ENCODE measurements at places on chromosomes 4 and X.
A peak's percentile ranks its signal among the peaks of the same experiment; 100 is the strongest.

- DNase-seq = no peak
These were observed 47.9 kb downstream of the STARD8 start for GRCh38 chrX:68695206-68695845.

DNA sequence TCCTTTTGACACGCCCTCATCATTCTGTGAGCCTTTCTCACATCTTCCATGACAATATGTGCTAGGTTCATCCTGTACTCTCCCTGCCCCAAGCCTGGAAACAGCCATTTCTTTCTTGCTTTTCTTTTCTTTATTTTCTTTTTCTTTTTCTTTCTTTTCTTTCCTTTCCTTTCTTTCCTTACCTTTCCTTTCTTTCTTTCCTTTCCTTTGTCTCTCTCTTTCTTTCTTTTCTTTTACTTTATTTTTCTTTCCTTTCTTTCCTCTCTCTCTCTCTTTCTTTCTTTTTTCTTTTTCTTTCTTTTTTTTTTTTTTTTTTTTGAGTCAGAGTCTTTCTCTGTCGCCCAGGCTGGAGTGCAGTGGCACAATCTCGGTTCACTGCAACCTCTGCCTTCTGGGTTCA lies 14.6 kb downstream of the PPP1R3F start:
- DNase-seq = no peak

- DNase-seq = no peak
These were observed 48.6 kb upstream of the RASSF6 start for GRCh38 chr4:73668782-73669201.

- DNase-seq = no peak
These were observed 214.0 kb upstream of the PSAPL1 start for GRCh38 chr4:7648544-7649395.

DNA sequence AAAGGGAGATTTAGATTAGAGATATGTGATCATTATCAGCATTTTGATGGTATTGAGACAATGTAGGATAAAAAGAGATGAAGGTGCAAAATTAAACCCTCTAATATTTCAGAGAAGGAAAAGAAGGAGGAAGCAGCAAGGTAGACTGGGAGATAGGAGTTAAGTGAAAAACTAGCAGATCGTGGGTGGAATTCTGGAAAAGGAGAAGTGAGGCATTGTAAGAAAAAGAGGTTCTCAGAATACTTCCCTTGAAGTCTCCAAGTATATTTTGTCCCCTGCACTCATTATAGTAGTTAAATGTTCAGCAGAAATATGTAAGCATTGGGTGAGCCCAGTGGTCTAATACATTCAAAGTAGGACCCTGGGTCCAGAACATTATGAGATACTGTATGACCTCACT lies 30.3 kb downstream of the COPS4 start:
- no peak for DNase-seq

DNA sequence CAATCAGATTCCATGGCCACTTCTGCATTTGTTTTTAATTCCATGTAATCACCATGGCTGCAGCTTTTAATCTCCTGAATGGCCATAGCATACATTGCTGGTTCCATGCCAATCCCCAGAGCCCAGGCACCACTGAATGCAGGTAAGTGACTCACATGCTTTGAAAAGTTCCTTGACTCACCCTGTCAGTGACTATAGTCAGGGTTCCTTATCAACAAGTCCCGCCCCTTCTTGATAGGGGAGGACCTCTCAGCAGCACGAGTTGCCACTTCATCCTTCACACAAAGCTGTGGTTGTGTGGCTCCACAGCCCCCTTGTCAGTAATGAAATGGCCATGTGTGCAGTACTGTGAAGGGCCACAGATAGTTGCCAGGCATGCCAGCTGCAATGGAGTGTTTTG lies 516.6 kb downstream of the PPARGC1A start:
- DNase-seq = peak; percentile 11

- DNase-seq = no peak
These were observed at the start of gene ERVMER34-1 for GRCh38 chr4:52750819-52751486. Gene ERVMER34-1, minus strand, starts transcription at chr4:52751425. Its CDS starts 5,905 bp downstream, at chr4:52745520.

GRCh38 chrX:151675121-151675746 lies 20.0 kb upstream of the PRRG3 start:
- DNase-seq = no peak

DNA sequence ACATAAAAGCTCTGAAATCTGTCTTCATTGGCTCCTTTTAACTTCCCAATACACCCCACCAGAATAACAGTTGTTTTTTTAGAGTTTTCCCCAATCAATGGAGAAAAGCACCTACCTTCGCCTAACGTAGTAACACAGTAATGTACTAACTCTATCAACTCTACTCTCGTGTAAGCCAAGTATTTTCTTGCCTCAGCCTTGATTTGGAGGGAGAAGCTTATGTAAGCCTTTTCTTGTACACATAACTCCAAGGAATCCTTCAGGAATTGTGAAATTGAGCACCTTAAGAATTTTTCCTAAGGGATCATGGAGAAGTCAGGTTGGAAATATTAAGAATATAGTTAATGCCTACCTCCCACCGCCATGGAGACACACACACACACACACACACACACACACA lies 181.2 kb downstream of the RAPGEF2 start:
- no peak for DNase-seq

DNA sequence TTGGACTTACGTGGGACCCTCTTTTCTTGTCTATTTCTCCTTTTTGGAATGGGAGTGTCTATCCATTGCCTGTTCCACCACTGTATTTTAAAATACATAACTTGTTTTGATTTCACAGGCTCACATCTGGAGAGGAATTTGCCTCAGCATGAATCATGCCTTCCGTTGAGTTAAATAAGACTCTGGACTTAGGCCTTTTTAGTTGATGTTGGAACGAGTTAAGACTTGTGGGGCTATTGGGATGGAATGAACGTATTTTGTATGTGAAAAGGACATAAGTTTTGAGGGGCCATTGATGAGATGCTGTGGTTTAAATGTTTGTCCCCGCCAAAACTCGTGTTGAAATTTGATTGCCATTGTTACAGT lies 66.2 kb downstream of the BEX3 start:
- DNase-seq = no peak

DNA sequence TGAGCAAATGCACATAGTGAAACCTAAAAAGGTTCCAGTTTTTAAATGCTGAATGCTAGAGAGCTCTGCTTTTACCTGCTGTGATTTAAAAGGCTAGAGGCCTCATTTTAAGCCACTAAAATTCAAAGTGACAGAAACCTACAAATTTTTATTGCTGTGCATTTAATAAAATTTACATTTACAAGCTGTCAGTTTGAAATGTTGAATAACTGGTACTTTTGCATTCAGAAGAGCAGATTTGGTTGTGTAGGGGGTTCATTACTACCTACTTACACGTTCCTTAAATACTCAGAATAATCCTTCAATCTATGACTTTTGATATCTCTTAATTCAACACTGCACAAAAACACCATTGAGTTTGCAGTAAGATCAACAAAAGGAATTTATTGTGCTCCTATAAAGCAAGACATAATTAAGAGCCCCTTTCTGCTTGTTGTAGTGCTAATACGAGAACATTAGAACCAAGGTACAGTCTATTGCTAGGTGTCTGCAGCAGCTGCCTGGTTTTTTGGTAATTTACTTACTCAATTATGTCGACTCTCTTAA lies 27.9 kb downstream of the NKX3-2 start:
- no peak for DNase-seq

- no peak for DNase-seq
These were observed at the start of gene EDNRA for GRCh38 chr4:147480891-147481576. Gene EDNRA, plus strand, starts transcription at chr4:147481097. Its CDS starts 4,585 bp downstream, at chr4:147485682.

GRCh38 chr4:184648054-184648312 lies 1.3 kb downstream of the CASP3 start:
- DNase-seq = no peak

DNA sequence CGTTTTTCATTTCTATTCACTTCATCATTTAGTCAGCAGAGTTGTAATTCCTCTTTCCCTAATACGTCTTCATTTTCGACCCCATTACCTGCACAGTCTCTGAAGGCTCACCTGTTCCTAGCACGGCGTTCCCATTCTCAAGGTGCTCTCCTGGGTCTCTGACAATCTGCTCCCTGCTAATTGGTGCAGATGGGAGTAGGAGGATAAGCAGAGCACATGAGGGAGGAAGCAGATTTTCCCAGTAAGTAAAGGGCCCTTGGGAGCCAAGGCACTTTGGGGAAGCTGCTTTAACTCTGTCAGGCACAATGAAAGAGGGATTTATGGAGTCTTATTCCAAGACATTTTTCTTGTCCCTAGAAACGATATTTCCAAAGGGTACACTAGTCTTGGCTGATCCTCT lies 466.4 kb downstream of the STIM2 start:
- no peak for DNase-seq

GRCh38 chr4:85744950-85745349 lies 270.0 kb downstream of the ARHGAP24 start:
- DNase-seq = no peak

- no peak for DNase-seq
These were observed 297.7 kb upstream of the HAND2 start for GRCh38 chr4:173827707-173828106.

DNA sequence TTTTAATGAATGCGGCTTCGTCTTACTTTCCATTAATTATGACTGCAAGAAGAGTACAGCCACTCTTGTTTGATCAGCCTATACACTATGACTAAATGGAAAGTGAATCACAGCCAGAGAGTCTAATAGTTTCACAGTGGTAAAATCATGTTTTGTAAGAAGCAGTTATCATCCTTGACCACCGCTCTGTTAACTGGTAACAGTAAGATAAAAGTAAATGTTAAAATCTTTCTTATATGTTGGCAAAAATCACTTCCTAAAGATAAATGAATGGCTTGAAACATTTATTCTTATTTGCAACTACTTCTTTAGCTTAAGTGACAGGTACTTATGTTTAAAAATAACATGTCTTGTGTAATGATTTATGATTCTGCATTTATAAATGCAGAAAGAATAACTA lies 13.2 kb downstream of the GALNT7 start:
- DNase-seq = no peak

- DNase-seq = no peak
These were observed 1.6 kb downstream of the RPL10 start for GRCh38 chrX:154399527-154400368.

DNA sequence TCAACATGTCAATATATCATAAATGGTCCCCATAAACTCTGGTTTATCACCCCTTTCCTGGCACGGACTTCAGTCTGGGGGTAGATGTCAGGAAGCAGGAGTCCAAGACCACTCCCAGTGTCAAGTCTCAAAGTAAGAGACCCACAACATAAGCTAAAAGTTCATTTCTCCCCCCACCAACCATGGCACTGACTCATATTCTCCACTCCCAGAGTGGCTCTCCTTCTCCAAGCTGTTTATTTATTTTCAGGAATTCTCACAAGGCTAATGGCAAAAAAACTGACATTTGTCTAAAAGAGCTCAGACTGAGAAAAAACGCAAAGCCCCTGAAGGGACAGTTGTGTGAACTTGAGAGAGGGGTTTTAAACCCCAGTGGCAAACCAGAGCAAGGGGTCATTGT lies 217.0 kb downstream of the RAB28 start:
- DNase-seq = no peak

DNA sequence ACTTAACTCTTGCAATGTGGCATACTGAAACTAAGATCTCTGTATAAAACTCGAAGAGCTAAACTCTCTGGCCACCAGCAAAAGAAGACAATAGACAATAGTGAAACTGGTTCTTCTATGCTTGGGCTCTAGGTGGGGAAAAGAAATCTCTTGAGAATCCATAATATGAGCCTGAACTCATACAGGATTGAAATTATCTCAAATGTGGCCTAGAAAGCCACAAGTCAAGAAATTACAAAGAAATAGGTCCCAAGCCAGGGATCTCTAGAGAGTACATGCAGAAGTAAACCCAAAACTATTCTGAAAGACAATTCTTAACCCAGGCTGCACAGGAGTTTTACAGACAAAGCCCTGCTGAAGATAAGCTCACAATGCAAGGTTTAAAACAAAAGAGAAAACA lies 127.4 kb downstream of the ANAPC10 start:
- DNase-seq = no peak

DNA sequence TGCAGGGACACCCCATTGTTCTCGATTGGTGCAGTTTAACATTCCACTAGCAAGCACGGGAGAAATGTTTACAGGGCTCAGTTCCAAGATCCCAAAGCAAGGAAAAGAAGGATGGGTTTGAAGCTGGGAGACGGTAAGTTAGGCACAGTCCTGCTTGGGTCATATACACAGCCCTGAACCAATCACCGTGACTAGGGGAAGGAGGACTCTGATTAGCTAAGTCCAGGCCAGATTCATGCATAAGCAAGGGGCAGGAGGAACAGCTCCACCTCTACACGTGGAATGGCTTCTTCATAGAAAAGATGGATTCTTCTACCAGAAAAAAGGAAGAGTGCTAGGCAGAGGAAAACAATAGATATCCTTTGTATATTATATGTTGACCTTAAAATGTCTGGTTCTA lies 11.0 kb upstream of the EXOC1L start:
- DNase-seq = no peak

DNA sequence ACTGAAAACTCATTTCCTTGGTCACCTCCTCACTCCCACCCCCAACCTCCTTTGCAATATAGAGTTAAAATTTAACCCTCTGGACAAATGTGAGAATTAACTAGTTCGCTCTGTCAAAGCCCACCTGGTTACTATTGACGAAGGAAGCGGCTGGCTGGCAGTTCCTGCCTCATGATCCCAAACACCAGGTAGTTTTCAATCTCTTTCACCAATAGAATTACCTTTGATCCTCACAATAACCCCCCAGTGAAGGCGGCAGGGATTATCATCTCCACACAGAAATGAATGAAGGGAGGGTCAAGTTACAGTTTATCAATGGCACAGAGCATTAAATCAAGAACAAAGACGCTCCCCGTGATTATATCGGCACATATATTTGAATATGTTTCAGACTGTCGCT lies 65.7 kb upstream of the TTC29 start:
- DNase-seq = no peak

DNA sequence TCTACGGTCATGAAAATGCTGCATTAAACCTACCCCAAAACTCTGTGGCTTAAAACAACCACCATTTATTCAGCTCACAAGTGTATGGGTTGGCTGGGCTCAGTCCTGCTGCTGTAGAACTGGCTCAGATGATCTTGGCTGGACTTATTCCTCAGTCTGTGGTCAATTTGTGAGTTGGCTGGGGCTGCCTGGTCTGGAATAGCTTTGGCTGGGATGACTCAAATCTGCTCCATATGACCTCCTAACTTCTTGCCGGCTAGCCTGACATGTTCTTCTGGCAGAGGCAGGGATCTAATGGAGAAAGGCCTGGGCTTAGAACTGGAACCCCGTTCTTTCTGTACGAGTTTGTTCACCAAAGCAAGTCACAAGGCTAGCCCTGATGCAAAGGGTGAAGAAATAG lies 71.7 kb downstream of the CFAP299 start:
- no peak for DNase-seq
